ENCODE measurements at places on chromosomes 3 and 15.

GRCh38 chr15:87021751-87022150 is 942.1 kb downstream of the AGBL1 start:
- DNase-seq, result no peak

GRCh38 chr3:183427876-183428446 is 458 bp downstream of the MCF2L2 start:
- no peak for DNase-seq

DNA sequence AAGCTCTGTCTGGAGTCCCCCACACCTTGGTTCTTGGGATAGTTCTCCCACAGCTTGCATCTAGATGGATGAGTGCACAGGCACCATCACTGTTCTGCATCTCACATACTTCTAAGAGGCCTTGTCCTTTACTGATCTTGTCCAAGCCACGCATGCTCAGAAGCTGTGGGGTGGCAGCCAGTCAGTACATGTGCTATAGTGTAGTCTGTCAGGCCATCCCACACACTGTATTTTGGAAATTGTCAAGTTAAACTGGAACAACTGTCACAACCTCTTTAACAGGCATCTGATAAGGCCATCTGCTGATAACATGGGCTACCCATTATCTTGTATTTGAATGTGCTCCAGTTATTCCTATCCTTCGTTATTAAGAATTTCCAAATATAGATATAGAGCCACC is 296.5 kb upstream of the AZI2 start:
- DNase-seq, result no peak

DNA sequence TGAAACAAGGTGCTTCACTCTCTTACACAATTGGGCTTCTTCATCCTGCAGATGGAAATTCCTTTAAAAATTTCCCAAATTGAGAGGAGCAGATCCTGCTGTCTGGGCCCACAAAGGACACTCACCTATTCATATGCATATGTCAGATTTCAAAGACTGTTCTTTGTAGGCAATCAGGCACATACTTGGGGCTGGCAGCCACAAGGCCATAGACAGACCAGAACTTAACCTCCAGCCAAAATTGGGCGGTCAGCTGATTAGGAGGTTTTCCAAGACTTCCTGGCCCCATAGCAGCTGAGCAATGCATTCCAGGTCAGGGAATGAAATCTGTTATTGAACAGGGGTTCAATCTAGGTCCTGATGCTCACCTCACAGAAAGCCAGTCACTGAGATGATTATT is 15.0 kb upstream of the HPS3 start:
- no peak for DNase-seq

- DNase-seq, result no peak
Measured at GRCh38 chr3:105085506-105085905, 281.2 kb upstream of the ALCAM start.

GRCh38 chr15:66941108-66941711 is 124.2 kb upstream of the SMAD3 start:
- DNase-seq, result no peak

GRCh38 chr15:79615754-79616153 is 183.6 kb downstream of the MINAR1 start:
- no peak for DNase-seq

- no peak for DNase-seq
Measured at GRCh38 chr15:92683511-92683834, 27.9 kb upstream of the FAM174B start.

DNA sequence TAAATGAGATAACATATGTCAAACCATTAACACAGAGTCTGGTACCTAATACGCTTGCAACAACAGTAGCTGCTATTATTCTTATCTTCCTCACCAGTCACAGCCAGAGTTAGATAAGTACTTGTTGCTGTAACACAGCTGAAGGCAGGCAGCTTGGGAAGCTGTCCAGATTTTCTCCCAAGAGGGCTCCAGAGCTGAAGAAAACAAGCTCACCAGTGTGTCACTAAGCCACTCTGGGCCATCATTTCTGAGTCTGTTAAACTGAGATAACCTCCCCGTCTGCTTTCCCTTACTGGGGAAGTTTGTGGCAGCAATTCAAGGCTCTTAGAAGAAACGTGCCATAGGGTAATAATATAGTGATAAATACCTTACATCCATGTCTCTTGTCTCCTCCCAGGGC is 226.3 kb downstream of the TAFA4 start:
- no peak for DNase-seq

DNA sequence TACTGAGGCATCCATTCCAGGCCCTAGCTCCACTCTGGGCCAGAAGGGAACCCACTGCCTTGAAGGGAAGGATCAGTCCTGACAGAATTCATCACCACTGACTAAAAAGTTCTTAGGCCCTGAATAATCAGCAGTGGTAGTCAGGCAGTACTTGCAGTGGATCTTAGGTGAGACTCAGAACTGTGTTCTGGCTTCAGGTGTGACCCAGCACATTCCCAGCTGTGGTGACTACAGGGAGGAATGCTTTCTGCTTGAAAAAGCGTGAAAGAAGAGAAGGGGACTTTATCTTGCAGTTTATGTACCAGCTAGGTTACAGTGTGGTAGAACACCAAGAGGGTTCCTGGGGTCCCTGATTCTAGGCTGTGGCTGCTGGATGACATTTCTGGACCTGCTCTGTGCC is 24.9 kb upstream of the AADACL2 start:
- no peak for DNase-seq

GRCh38 chr3:120648290-120648689 is 33.7 kb downstream of the HGD start:
- DNase-seq, result no peak

DNA sequence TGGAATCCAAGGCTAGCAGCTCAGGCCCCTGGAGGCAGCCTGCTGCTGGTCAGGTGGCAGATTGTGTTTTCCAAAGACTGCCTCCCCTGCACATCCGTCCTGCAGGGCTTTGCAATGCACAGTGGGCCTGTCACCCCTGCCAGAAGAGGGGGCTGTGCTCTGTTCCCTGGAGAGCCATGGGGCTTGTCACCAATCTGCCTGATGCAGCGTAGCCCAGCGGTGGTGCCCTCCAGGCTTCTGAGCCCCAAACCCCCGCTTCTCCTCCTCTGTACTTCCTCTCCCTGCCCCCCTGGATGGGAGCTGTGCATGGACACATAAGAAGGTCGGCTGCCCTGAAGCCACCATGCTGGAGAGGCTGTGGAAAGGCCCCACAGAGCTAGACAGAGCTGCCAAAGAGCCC is 10.0 kb upstream of the PLXNA1 start:
- no peak for DNase-seq

DNA sequence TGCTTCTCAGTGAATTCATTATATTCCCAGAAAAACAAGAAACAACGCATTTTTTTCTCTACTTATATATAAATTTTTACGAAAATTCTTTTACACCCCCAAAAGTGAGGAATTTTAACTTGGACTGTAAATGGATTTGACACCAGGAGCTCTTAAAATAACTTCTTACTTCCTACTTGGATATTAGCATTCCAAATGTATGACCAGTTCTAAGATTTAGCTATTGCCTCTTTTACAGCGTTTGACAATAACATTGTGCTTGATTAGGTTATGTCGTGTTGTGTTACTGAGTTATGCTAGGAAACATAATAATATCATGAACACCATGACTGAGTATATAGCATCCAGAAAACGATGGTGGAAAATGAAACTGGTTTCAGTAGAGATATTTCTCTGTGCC is 177.0 kb downstream of the CNTN6 start:
- DNase-seq, result no peak

GRCh38 chr3:53236112-53236841 is 19.5 kb downstream of the TKT start:
- DNase-seq, result no peak

- no peak for DNase-seq
Measured at GRCh38 chr3:44885618-44886017, 11.2 kb downstream of the TGM4 start.

- no peak for DNase-seq
Measured at GRCh38 chr15:91593067-91593466, 260.4 kb upstream of the SLCO3A1 start.

GRCh38 chr15:90031231-90031791 is 30.2 kb downstream of the ZNF710 start:
- no peak for DNase-seq

DNA sequence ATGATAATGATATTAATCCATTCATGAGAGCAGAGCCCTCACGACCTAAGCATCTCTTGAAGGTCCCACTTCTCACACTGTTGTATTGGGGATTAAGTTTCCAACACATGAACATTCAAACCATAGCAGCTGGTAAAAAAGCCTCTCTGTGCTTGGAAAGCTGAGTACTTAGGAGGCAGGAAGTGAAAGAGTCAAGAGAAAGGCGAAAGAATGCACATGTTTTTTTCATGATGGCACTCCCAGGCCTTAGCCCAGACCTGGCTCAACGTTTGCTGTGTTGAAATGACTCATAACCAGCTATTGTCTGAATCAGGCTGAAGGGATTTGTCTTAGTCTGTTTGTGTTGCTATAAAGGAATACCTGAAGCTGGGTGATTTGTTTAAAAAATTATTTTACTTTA is 84.4 kb upstream of the RGMA start:
- no peak for DNase-seq

DNA sequence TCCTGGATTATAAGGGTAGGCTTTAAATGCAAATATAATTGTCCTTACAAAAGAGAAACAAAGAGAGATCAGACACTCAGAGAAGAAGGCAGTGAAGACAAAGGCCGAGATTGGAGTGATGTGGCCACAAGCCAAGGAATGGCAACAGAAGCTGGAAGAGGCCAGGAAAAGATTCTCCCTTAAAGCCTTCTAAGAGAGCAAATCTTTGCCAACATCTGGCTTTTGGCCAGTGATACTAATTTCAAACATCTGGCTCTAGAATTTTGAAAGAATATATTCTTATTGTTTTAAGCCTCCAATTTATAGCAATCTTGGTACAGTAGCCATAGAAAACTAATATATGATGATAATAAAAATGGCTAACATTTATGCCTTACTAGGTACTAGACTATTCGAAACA is 615.8 kb upstream of the ZNF385D start:
- no peak for DNase-seq

- DNase-seq, result no peak
Measured at GRCh38 chr15:35505809-35506208, 40.2 kb downstream of the DPH6 start.

DNA sequence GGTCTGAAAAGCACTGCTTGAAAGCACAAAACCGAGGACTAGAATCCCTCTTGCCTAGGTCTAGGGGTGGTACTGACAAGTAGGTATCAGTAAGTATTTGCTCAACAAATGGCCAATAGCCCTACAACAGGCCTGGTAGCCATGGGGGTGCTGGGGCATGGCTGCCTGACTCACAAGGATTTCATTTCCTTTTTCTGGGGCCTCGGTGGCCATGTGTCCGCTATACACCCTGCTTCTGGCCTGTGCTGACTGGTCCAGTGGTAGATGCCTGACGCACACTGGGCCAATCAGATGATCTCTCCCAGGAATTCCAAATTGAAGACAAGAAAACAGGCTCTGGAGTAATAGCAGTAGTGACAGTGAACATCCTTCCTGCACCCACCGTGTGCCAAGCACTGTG is 29.4 kb downstream of the MELTF start:
- no peak for DNase-seq

DNA sequence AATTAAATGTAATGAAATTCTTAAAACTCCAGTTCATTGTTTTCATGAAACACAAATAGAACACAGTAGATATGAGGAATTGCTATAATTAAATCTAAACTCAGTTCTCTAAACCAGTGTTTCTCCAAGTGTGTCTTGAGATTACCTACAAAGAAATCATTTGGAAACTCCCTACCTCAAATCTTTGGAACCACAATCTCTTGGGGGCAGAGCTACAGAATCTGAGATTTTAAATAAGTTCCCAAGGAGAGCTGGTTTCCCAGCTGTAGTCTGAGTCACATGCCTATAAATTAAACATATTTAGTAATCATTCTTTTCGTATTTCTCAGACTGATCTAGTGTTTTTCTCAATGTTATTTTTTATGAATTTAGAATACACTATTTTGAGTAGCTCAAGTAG is 17.0 kb upstream of the ACTC1 start:
- no peak for DNase-seq

GRCh38 chr3:73546961-73547360 is 77.8 kb downstream of the PDZRN3 start:
- DNase-seq, result no peak

DNA sequence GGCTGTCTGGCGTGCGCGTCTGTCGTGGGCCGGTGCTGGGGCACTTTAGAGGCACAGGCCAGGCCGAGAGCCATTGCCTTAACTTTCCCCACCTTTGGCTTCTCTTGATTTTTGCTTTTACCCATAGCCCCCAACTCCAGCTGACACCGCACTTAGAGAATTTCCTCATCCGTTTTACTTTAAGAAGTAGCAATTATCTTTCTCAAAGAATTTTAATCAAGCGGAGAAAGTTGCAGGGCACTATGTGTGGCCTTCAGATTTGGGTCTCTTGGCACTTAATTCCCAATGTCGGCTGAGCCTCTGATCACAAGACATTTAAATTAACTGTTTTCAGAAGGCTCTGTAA is 1.2 kb downstream of the ALDH1A3 start:
- DNase-seq, result no peak

GRCh38 chr15:49148298-49148697 is 7.1 kb downstream of the COPS2 start:
- DNase-seq, result no peak

DNA sequence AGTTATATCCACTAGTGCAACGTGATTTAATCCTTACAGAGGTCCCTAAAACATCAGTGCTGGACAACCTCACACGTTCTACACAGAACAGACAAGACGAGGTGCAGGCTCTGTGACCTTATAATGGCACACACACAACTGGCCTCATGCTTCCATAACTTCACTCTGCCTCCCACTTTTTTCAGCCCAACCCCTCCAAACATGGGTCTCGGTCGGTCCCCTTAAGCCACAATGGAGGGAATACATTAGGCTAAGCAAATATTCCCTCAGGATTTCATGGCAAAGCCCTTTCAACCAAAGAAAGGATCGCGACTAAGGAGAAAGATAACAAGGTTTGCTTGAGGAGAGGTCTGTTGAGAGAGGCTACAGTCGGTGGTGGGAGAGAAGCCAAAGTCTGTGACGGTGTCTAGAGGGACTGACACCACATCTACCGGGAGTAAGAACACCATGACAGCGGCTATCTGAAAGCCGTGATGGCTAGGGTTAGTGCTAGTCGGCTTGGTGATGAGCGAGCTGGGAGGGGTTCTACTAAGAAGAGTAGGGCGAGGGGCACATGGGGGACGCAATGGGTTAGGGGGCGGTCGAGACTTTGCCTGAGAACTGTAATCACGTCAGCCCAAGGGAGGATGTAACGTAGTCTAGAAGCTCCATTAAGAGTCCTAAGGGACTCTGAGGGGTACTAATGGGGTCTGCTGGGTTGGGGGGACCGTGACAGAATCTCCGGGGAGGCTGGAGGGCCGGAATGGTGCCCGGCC is 1.0 kb downstream of the MYO9A start:
- no peak for DNase-seq

Measured in activated CD8-positive, alpha-beta memory T cell treated with anti-CD3 and anti-CD28 coated beads for 4 hours (primary cell).